ENCODE measurements at places on chromosomes 13 and 19.

DNA sequence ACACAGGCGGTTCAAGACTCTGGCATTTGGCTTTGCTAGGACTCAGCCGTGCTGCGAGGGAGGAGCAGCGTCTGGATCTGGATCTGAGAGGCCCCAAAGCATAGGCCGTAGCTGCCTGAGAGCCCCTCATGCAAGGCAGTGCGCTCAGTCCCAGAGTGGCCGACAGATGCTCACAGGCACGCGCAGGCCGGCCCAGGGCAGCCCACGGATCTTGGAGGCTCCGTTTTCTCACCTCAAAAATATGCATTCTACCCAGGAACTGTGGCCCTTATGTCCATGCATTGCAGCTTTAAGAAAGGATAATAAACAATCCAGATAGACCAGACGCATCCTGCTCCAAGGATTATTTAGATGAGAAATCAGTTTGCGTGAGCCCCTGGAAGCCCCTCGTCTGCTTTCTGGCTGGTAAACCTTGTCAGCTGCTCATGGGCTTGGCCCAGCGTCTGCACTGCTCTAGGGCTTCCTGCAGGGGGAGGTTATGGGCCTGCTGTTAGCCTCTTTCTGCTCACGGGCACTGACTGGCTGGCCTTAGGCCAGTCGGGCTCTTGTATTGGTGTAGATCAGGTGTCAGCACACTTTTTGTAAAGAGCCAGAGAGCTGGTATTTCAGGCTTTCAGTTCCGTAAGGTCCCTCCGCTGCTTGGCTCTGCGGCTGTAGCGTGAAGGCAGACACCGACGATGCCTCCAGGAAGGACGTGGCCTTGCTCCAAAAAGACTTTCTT, 24.2 kb downstream of the TEX29 start:
- peak; percentile 71 for DNase-seq

DNA sequence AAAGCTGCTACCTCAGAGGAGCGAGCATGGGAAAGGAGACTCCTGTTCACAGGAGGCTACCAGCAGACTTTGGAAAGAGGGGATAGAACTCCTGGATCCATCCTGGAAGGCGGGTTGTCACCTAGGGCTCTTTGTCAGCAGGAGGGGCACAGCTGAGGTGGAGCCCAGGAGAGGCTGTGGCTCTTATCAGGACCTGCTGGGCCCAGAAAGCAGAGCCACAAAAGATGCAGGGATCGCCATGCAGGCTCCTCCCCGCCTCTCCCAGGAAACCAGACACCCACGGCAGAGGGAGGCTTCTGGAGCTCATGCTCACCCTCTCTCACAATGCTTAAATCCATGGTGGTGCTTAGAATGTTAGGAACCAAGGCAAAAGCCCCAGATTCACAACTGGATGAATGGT, 994.2 kb downstream of the UQCRFS1 start:
- no peak for DNase-seq

GRCh38 chr13:51607165-51607564, 22.9 kb downstream of the WDFY2 start:
- DNase-seq: no peak

DNA sequence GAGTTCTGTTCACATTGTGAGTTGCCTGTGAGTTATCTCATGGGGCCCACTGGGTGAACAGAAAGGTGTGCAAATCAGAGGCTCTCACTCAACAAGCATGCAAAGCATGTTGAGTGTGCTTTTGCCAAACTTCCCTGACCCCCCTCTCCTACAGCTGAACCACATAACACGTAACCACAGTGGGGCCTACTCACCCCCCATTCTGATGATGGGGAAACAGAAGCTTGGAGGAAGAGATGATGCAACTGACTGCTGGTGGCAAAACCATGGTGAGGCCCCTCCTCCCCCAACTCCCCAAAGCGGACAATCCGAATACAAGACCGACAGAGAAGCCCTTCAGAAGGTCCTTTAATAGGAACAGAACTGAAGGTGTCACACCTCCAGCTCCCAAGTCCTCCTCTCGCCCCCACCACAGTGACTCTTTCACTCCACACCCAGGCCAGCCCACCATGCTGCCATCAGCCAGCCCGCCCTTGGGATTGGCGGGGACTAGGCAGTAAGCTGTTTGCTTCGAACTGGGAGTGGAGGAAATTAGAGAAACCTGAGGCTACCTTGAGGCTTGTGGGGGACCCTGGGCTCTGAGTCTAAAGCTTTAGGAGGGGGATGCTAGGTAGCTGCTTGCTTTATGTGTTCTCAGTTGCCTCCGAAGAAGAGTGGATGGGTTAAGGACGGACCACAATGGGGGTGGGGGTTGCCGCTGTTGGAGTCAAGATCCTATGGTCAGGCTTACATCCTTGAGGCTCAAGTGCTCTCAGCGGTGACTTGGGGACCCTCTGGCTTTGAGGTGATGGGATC, 3.8 kb downstream of the ZNF784 start:
- DNase-seq: peak; percentile 19

Data from choroid plexus epithelial cell (primary cell).